T-helper 2 cell (primary cell): ENCODE measurements at places on chromosomes 4 and X.

DNA sequence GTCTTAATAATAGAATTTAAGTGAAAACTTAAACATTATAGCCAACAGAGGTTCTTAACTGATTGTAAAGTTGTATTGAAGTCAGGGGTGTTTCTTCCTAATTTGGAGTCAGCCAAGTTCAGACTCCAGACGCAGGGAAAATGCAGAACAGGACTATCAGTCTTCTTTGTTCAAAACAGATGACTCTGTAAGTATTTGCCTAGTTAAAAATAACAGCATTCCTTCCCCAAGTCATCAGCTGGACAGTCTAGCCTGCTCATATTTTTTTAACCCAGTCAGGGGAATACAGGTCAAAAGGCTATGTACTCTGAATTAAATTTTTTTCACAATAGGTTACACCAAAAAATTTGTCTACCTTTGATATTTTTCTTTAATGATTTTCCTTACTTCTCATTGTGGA lies 73.8 kb upstream of the DCLK2 start:
- DNase-seq = no peak

DNA sequence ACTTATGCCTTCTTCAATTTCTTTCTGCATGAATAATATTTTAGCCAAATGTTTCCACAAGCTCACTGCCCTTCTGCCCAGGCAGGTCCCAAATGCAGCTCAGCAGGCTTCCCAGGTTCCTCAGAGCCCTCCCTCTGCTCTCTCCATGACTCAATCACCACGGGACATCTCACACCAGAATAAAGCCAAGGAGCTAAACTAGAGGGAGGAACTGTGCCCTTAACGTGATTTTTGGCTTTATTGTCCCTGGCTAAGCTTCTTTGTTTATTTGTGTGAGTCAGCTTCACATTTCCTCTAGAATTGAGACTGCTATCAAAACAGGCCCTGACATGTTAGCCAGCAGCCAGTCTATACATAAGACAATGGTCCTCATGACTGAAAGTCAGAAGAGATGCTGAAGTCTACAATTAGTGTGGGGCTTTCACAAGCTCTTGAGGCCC lies 186.4 kb upstream of the GALNT7 start:
- no peak for DNase-seq

DNA sequence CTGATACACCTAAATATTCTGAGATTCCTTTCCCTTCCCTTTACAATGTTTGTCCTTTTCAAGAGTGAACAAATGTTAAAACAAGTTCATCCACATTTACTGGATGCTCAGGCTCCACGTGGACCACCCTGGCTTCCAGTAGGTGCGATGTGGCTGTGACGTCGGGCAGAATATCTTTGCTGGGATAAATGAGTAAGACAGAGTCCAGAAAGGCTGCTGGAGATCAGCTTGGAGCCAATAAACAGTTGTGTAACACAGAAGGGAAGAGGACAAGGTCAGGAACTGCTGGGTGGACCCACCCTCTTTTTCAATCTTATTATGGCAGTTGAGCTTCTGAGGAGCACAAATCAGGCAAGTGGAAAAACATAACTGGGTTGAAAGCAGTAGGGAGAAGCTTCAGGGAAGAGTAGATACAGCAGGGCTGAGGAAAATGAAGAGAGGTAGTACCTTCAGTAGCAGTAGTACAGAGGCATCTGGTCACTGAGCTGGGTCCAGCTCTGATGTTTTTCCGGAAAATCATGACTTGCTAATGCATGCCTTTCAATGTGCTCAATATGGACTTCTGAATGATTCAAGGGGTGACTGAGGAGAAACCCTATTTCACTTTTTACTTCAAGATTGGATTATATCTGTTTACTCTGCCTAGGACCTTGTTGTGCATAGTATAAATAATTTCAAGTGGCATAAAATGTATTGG lies 171.8 kb upstream of the MAD2L1 start:
- DNase-seq = no peak

- no peak for DNase-seq
These were observed 236.7 kb downstream of the PRDM5 start for GRCh38 chr4:120685756-120686278.

- no peak for DNase-seq
These were observed 115.0 kb upstream of the SHISA3 start for GRCh38 chr4:42282081-42282901.

DNA sequence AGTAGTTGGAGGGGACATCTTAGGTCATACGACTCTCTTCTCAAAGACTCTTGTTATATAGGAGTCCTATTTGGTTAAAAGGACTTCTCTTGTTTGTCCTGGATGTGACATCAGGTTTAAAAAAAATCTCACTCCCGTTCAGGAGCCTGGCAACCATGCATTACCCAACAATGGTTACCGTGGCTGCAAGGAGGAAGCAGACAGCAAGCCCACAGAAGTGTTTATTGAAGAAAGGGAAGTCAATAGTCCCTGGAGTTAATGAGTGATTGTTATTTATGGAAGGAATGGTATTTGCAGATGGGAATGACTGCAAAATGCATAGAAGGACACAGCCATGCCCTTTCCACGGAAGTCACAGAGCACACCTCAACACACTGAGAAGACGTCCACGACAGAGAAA lies 75.9 kb upstream of the ENPP6 start:
- DNase-seq = no peak

DNA sequence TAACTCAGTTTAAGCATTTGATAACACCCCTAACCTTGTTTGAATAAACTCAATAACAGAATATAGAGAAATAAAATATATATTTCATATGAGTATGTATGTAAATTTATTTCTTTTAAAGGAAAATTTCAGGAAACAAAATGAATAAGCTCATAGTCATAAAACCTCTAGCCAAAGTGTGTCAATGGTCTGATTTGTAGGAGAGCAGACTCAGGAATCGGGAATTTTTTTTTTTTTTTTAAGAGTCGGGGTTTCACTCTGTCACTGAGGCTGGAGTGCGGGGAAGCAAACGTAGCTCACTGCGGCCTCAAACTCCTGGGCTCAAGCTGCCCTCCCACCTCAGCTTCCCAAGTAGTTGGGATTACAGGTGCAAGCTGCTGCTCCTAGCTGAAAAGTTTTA lies 2.4 kb downstream of the PKD2 start:
- no peak for DNase-seq

- no peak for DNase-seq
These were observed 39.8 kb upstream of the NAP1L5 start for GRCh38 chr4:88737307-88737941.

DNA sequence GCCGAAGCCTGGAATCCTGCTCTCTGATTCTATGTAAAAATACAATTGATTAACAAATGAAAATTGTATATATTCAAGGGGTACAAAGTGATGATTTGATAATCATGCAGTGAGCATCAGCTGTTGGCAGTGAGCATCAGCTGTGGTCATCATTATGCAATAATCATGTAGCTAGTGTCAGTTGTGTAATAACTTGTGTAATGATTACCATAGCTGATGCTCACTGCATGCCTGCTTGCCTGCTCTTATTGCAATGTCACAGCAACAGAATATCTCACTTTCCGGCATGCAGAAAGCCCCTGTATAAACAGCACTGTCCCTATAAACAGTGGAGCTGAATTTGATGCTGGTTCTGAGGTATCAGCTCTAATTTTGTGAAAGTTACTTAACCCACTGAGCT lies 46.8 kb downstream of the SULT1B1 start:
- no peak for DNase-seq

DNA sequence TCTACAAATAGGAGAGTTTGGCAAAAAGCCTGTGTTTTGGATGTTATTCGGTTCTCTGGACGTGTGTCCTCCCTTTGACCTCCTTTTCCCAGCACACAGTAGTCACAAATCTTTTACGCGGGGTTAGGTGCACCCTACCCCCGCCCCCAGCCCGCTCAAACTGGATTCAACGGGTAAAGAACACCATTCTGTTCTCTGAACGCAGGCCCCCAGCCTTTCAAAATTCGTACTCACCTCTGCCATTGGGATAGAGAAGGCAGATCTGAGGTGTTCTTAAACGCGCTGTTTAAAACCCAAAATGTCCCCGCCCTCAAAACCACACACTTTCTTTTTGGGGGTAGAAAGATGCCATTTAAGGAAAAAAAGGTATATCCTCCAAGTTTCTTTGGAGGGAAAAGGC lies 2.7 kb downstream of the LEF1 start:
- DNase-seq = peak; percentile 59

DNA sequence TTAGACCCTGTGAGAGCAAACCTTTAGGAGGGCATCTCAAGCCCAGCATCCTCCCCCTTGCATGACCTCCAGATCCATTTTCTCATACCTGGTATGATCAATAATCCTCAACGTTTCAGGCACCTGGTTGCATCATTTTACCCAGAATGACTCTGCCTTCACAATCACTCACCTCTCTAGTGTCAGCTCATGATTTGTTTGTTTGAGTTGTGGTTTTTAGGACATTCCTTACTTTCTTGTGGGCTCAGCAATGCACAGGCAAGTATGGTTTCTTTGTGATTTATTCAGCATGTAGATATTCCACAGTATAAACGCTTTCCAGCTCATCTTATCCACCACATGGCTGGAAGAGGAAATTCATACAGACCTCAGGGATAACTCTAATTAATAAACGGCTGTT lies 93.6 kb upstream of the CPEB2 start:
- DNase-seq = no peak

DNA sequence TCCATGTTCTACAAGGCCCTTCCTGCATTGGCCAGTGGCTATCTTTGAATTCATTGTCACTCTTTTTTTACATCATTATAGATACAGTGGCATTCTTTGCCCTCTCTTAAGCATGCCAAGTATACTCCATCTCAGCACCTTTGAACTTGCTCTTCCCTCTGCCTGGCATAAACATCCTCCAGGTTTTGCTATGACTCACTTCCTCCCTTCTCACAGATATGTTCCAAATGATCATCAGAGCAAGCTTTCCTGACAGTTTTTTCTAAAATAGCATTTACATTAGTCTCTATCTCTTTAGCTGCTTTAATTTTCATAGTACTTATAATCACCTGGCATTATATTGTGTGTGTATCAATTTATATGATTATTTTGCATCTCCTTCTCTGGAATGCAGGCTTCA lies 553.3 kb upstream of the MAGEB2 start:
- DNase-seq = no peak

DNA sequence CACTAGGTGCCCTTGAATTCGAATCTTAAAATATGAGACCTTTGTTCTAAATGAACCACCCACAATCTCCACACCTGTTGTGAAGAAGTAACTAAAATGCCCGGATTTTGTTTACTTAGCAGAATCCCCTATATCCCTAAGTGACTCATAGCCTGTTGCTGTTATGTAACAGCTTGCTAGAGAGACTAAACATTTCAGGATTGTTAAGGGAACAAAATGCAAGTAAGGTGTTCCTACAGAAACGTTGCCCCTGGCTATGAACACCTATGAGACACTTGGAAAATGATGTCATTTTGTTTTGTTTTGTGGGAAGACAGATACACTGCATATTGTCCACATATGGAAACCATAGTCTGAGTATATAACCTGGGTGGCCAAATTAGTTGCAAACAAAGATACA lies 24.2 kb upstream of the MXRA5 start:
- DNase-seq = no peak

GRCh38 chr4:6402566-6403399 lies 69.6 kb downstream of the PPP2R2C start:
- DNase-seq = no peak

- DNase-seq = no peak
These were observed 421.0 kb downstream of the ADAM29 start for GRCh38 chr4:175339100-175339707.

GRCh38 chrX:1462596-1463251 lies 10.0 kb upstream of the ASMTL start:
- peak; percentile 53 for DNase-seq

DNA sequence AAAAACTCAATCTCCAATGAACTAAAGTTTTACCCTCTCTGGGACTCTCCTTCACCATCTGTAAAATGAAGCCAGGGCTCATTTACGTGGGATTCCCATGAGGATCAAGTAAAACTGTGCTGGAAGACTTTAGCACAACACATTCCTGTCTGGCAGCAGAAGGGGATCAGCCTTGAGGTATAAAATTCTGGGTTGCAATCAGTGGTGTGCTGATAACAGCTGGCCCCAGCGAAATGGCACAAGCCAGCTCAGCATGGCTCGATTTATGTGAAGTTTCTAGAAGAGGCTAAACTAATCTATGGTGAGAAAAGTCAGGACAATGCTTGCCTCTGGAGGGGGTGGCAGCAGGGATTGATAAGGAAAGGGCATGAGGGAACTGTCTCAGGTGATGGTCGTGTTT lies 28.4 kb downstream of the ZNF630 start:
- no peak for DNase-seq

- peak; percentile 19 for DNase-seq
These were observed 4.3 kb upstream of the HAUS7 start for GRCh38 chrX:153474718-153475117.

DNA sequence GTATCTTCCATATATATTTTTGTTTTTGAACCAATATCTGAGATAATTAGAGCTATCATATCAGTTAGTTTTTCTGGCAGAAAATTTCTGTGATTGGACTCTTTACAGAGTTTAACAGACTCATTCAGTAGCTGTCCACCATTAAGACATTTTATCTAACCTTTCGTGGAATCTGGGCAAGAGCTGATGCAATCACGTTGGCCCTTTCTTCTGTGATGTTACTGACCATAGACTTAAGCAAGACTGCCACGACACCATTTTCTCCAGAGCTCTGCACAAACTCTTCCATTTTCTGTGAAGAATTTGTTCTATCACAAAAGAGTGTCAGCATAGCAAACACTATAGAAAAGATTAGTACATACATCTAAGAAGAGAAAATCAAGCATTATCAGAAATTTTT lies 41.8 kb upstream of the UGT2B15 start:
- no peak for DNase-seq

DNA sequence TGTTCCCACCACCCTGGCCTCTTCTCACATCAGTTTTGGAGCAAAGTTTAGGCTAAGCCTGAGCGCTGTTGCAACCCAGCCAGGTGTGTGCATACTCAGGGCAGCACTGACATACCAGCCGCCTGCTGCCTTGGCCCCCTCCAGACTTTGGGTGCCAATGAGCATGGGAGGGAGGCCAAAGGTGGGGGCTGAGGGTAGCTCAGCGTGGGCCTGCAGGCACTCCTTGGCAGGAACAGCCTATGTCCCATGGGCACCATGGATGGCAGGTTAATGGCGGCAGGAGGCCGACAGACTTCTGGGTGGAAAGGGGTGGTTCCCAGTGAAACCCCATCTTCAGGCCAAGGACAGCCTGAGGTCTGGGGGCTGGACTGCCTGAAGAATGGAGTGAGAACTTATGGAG lies 462.2 kb downstream of the ADGRL3 start:
- no peak for DNase-seq

DNA sequence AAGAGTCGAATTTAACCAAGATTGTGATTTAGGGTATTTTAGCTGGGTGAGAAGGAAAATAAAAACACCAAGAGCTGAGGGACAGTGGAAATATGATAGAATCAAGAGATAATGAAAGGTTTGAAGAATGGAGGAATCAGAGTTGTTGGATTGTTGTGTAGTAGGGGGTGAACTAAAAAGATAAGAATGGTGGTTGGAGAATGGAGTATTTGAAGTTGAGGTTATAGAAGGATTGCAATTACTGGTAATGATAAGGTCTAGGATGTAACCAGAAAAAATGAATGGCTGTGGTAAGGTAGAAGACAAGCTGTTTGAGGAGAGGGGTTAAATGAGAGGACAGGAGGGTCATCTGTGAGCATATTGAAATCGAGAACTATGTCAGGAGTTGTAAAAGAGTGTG lies 4.5 kb downstream of the ABCE1 start:
- DNase-seq = no peak
